WTC11 (cell line): ENCODE measurements at places on chromosomes 6 and 20. TPM values are rescaled to one million over a fixed set of nuclear protein-coding genes. Genes with fewer than 3 reads are reported as not detected.

DNA sequence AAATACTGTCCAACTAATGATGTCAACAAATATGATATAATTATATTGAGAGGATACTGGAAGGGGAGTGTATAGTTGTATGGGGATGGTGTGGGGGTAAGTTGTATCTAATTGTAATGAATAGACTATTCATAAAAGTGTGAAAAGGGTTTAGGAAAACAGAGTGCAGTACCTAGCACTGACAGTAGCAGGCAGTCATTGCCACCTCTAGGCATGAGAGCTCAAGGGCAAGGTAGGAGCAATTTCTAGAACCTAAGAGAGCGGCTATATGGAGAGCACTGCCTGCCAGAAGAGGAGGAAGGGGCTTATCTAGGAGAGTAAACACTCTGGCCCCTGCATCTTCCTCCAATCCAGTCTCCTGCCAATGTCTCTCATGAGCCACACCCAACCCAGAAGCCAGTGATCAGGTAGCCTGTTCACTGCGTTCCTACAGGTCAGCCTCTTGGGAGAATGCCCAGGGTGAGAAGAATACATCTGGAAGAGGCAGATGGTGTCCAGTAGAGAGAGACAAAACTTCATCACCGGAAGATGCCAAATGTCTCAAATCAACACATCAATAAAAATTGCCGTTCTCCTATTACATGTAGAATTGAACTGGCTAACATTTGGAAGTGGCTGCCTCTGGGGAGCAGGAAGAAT lies 200.0 kb downstream of the LY86 start:
- H3K36me3 ChIP-seq, result no peaks in the 10 kb centered on the region
- 0 out of 2 replicates have a peak, but pooled peaks cover 3% of the 10 kb centered on the region for H3K27me3 ChIP-seq
- peak; percentile 38 for DNase-seq
- no peak overlapping the region for H3K4me3 ChIP-seq
- H3K27ac ChIP-seq, result no peak overlapping the region
- H3K4me1 ChIP-seq, result peaks cover 12% of the 10 kb centered on the region

LIME1 gene
- 4.5 to 7.0 TPM (median 6.0 TPM) in 3 replicates for total RNA-seq

GRCh38 chr6:114090626-114091025 lies 119.7 kb upstream of the HDAC2 start:
- no peak overlapping the region for H3K4me3 ChIP-seq
- H3K27ac ChIP-seq, result no peak overlapping the region
- no peaks in the 10 kb centered on the region for H3K36me3 ChIP-seq
- peaks cover 6% of the 10 kb centered on the region for H3K4me1 ChIP-seq

PRICKLE4 gene
- 0.50 to 1.5 TPM (median 0.82 TPM) in 3 replicates for total RNA-seq

DNA sequence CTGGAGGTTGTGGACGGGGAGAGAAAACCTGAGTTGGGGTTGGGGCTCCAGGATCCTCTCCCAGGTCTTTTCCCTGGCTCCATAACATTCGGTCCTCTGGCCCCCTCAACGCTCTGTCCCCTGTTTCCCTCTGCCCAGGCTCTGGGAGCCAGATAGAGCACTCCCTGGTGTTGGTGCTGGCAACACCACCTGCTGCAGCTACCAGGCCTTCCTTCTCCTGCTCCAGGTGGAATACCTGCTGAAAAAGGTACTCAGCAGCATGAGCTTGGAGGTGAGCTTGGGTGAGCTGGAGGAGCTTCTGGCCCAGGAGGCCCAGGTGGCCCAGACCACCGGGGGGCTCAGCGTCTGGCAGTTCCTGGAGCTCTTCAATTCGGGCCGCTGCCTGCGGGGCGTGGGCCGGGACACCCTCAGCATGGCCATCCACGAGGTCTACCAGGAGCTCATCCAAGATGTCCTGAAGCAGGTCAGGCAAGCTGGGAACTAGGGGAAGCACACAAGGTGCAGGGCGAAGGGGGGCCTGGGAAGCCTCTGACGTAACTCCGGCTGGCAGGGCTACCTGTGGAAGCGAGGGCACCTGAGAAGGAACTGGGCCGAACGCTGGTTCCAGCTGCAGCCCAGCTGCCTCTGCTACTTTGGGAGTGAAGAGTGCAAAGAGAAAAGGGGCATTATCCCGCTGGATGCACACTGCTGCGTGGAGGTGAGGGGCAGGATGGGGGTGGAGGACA lies 14.6 kb downstream of the DEF6 start:
- H3K27ac ChIP-seq, result no peak overlapping the region
- DNase-seq, result no peak
- H3K4me1 ChIP-seq, result peaks cover 2% of the 10 kb centered on the region
- H3K4me3 ChIP-seq, result no peak overlapping the region
- H3K27me3 ChIP-seq, result peaks cover 15% of the 10 kb centered on the region

DNA sequence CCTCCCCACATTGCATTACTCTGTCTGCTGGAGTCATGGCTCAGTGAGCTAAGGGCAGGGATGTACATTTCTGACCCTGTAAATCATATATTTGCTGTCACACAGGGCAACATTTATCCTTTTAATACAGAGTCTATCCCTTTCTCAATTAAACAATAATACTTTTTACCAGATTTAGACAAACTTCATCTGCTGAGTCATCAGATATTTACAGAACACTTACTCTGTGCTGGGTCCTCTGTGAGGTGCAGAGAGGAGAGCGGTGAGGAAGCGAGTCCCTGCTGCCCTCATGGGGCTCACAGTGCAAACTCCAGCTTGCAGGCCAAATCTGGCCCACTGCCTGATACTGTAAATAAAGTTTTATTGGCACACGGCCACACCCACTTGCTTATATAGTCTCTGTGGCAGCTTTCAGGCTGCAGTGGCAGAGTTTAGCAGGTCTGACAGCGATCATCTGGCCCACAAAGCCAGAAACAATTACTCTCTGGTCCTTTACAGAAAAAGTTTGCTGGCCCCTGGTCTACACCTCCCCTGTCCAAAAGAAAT lies 144.5 kb downstream of the CDH26 start:
- H3K27ac ChIP-seq, result no peak overlapping the region
- peaks cover 15% of the 10 kb centered on the region for H3K4me1 ChIP-seq
- no peak overlapping the region for H3K4me3 ChIP-seq
- no peak for DNase-seq
- H3K36me3 ChIP-seq, result peaks cover 11% of the 10 kb centered on the region

KCNK16 gene
- not detected in 3 replicates for total RNA-seq

GRCh38 chr6:23111984-23112383 lies 542.6 kb downstream of the HDGFL1 start:
- no peaks in the 10 kb centered on the region for H3K27me3 ChIP-seq
- no peak overlapping the region for H3K4me3 ChIP-seq
- H3K27ac ChIP-seq, result no peak overlapping the region
- no peaks in the 10 kb centered on the region for H3K4me1 ChIP-seq
- no peak for DNase-seq

GRCh38 chr6:143078468-143079324 lies 18.0 kb downstream of the AIG1 start:
- H3K27ac ChIP-seq, result peak overlapping the region; percentile 60
- no peak for DNase-seq
- no peaks in the 10 kb centered on the region for H3K27me3 ChIP-seq
- H3K4me1 ChIP-seq, result peaks cover 19% of the 10 kb centered on the region
- no peak overlapping the region for H3K4me3 ChIP-seq

DNA sequence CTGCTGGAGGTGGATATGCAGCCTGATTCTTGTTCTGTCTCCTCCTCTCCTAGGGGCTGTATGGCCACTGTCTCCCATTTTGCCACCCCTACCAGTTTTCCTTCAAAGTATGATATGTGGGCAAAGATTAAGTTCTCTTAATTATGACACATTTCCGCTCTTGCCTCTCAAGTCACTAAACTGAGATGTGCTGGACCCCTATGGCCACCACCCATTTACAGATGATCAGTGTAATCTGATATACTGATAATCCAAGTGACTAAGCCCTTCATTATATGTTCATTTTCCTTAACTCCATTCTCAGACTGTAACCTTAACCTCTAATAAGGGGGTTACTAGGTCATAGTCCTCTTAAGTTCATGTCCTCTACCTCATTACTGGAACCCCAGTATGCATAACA lies 711 bp upstream of the C20orf141 start:
- H3K27me3 ChIP-seq, result peaks cover 55% of the 10 kb centered on the region
- no peak overlapping the region for H3K4me3 ChIP-seq
- DNase-seq, result no peak
- H3K4me1 ChIP-seq, result no peaks in the 10 kb centered on the region
